T-helper 2 cell treated with Interferon-gamma antibody and Interleukin-4, amounts not matched to agents 5 μg/mL and 100 μg/mL, for 36 hours (primary cell): ENCODE measurements at places on chromosomes 7 and 10.

DNA sequence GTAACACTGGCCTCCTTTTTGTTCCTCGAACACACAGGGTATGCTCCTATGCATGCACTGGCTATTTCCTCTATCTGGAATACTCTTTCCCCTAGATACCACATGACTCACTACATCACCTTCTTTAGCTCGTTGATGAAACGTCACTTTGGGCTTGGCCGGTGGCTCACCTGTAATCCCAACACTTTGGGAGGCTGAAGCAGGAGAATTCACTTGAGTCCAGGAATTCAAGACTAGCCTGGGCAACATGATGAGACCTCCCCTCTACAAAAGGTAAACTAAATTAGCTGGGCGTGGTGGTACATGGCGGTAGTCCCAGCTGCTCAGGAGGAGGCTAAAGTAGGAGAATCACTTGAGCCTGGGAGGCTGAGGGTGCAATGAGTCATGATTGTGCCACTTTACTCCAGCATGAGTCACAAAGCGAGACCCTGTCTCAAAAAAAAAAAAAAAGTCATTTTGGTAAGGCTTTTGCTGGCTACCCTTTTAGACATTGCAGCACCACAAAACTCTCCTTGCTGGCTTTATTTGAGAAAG, 14.5 kb downstream of the ANKIB1 start:
- no peak for DNase-seq

- no peak for DNase-seq
Measured at GRCh38 chr7:10637991-10638390, 335.7 kb upstream of the PHF14 start.

- no peak for DNase-seq
Measured at GRCh38 chr7:108268200-108268820, 138.1 kb upstream of the LAMB4 start.

DNA sequence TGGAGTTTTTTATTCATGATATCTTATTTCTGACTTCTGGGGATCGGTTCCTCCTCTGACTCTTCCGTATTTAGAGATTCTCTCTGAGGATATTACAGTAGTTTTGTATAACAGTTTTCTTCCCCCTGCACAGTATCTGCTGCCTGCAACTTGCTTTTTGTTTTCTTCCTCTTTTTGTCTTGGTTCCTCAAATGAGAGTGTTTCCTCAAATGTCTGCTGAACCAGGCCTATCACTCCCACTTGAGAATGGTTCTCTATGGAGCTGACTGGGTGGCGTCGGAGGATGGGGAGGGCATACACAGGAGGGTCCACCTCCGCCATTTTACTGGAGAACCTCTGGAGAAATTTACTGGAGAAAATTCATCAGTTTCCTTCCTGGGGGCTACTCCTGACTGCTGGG, 27.7 kb downstream of the ARHGAP22 start:
- no peak for DNase-seq

DNA sequence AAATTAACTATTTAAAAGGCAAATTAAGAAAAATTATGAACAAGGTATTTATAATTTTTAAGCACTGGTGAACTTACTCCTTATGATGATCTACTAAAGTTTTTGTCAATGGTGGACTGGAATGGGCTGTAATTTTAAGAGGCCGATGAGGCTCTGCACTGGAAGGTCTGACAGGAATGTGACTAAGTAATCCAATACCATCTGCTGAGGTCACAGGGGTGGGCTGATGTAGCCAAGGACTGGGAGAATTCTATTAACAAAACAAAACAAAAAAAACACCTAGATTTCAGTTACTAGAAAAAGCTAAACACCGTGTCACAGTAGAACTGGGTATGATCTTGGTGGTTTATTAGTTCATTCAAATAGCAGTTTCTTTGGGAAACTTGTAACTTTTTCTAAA, 75.9 kb downstream of the NRBF2 start:
- DNase-seq = no peak

- no peak for DNase-seq
Measured at GRCh38 chr10:44922796-44923545, 11.8 kb downstream of the TMEM72 start.

GRCh38 chr7:14045651-14046050, 56.2 kb upstream of the ETV1 start:
- DNase-seq = no peak

- no peak for DNase-seq
Measured at GRCh38 chr7:18894155-18894554, 223.3 kb downstream of the TWIST1 start.
